B cell (primary cell): ENCODE measurements at places on chromosomes 16 and 17. TPM values are rescaled to one million over a fixed set of nuclear protein-coding genes. Genes with fewer than 3 reads are reported as not detected.

DNA sequence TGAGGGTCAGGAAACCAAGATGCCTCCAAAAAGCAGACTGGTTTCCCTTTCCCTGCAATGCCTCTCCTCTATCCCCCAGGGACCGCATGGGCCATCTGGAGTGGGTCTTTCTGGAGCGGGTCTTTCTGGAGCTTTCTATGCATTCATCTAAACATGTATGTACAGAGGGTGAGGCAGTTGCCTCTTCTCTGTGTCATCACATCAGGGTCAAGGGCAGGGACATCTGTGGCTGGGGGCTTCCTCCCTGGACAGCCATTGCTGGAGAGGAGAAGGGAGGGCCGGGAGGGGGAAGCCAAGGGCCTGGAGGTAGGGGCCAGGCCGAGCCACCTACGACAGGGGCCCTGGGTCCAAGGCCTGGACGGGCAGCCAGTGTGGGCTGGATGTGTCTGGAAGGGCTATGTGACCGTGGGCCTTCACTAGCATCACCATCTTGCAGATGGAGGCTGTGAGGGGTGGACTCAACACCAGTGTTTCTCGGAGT is 840 bp downstream of the ADCY7 start:
- H3K27ac ChIP-seq = peak overlapping the region; percentile 79
- no peak for DNase-seq
- H3K4me1 ChIP-seq = peaks cover 46% of the 10 kb centered on the region
- H3K4me3 ChIP-seq = peak overlapping the region; percentile 57
- no peaks in the 10 kb centered on the region for H3K27me3 ChIP-seq

DNA sequence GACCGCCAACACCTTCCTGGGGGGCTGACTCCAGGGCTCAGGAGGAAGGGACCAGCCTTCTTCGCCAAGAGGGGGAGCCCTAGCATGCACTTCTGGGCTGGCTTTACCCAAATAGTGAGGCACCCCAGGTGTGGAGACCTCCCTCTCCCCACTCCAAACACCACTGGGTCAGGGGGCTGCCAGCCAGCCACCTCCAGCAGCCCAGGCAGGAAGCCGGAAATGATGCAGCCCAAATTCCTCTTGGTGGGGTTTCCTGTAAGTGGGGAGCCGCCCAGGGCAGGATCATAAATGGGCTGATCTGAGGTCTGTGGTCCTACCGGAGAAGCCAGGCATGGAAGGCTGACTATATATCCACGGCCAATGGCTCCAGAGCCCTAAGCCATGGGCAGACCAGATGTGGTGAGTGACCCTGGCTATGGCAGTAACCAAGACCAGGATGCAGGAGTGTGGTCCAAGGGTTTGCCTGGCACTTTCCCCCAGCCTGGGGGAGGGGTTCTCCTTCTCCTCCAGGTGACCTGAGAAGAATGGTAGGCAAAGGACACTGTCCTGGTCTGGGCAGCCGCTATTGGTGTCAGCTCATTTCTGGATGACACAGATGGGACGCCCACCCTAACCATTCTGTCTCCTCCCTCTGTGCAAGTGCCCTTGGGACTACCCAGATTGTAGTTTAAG is 4.2 kb downstream of the GIT1 start:
- H3K27me3 ChIP-seq = no peaks in the 10 kb centered on the region
- DNase-seq = no peak
- H3K4me1 ChIP-seq = peaks cover 40% of the 10 kb centered on the region
- H3K27ac ChIP-seq = no peak overlapping the region

Gene PLCG2
- total RNA-seq = 812 and 852 TPM in 2 replicates

Gene PPP1R27
- not detected in 2 replicates for total RNA-seq
